ENCODE measurements at places on chromosomes 4 and X. TPM values are rescaled to one million over a fixed set of nuclear protein-coding genes. Genes with fewer than 3 reads are reported as not detected.

The ZMYM3 gene
- 26.9 TPM for total RNA-seq

- ATAC-seq = no peak
Measured at GRCh38 chr4:113024388-113024787, 25.1 kb upstream of the ANK2 start.

The ADH7 gene
- total RNA-seq = not detected

The PNPLA4 gene
- total RNA-seq = 10.5 TPM

The CTAG1B gene
- not detected for total RNA-seq

DNA sequence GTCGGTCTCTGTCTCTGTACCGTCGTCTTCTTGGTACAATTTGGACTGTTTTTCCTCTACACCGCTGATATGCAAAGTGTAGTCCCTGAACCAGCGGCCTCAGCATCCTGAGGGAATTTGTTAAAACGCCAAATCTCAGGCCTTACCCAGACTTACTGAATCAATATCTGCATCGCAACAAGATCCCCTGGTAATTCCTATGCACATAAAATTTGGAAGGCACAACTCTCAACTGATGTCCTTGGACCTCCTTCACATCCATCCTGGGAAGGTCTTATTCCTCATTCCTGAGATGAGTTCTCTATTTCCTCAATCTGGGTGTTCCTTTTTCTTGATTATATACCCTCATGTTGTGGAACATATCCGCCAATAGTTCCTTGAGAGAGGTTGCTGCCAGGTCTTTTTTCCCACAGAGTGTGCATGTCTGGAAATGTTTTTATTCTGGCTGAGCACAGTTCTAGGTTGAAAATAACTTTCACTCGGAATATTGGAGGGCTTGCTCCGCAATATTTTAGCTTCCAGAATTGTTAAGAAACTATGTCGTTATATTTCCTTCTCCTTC is 738 bp upstream of the HPF1 start:
- ATAC-seq = peak; percentile 11

The GATA1 gene
- not detected for total RNA-seq

The WWC2 gene
- 9.6 TPM for total RNA-seq

DNA sequence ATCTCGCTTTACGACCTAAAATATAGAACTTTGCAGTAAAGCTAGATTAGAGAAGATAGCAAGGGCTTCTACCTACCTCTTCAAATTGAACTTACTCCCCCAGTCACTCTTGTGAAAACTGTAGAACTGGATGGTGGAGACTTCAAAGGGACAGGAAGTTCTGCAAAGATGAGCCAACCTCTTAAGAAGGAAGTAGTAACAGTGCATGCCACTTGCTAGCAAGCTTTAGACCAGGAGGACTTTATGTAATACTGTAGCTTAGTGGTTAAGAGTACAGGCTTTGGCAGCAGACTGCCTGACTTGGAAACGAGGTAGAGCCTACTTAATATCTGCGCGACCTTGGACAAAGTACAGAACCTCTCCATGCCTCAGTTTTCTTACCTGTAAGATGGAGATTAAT is 27.5 kb upstream of the VBP1 start:
- ATAC-seq = no peak

GRCh38 chrX:29012867-29013266 is 425.6 kb downstream of the IL1RAPL1 start:
- ATAC-seq = no peak

DNA sequence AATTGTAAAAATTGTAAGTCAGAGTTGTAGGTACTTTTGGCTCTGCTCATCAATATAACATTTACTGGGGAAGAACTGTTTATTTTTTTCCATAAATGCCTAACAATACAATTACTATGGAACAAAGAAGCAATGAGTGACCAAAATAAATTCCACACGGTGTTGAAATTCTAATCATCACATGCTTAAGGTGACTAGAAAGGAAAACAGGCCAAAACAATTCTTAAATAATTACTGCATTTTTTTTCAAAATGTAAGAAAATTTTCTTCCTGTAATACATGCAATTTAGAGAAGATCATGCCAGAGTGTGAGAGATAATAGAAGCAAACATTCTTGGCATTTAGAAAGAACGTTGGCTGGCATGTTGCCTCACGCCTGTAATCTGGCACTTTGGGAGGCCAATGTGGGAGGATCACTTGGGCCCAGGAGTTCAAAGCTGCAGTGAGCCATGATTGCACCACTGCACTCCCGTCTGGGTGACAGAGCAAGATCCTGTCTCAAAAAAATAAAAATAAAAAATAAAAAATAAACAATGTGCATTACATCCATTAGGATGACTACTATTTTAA is 22.5 kb downstream of the C4orf46 start:
- no peak for ATAC-seq

The GLOD5 gene
- not detected for total RNA-seq

DNA sequence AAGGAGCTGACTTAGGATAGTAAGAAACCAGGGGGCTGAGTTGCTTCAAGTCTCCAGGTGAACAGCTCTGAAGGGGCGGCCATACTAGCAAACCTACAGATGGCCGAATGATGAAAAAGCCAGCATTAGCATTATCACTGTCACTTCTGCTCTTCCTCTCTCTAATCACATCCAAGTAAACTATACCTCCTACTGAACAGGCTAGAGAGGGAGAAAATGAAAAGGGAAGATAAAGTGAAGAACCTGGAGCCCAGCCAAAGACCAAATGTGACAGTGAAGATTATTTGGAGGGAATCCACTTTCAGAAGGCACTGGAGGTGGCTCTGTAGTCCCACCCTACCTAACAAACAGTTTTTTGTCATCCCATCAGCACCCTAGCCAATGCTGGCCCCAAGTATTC is 50.4 kb upstream of the PRPS1 start:
- ATAC-seq = no peak

The SPOCK3 gene
- not detected for total RNA-seq

- no peak for ATAC-seq
Measured at GRCh38 chr4:80005863-80006262, 67.2 kb downstream of the ANTXR2 start.

The FAAH2 gene
- 0.56 TPM for total RNA-seq

- no peak for ATAC-seq
Measured at GRCh38 chrX:1023676-1024075, 188.8 kb downstream of the CRLF2 start.

DNA sequence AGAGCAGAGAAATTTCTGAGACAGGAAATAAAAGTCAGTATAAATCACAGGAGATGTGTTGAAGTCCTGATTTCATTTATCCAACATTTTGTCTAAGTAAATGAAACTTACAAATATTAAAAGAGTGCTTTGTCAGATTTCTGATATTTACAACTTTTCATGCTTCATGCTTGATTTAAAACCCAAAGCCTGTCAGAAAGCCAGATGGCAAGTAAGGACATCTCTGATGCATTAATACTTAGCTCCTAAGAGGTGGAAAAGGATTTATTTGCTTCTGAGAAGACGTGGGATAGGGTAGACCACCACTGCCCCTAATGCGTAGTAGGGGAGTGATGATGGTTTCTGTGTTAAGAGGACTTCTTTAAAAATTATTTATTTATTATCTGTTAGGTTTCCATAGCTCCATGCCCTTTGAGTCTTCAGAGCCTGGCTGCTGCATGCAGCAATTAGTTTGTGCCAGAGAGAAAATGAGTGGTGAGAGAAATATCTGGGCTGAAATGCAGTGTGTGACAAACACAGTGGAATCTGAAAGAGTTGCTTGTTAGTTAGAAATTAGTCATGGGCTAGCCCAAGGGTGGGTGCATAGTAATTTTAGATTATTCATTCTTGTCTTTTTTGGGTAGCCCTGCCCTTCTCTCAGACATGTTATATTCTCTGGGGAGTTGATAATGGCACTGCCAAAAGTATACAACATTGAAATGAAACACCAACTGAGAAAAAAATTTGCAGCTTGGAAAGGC is 333.8 kb downstream of the C4orf33 start:
- peak; percentile 96 for ATAC-seq

DNA sequence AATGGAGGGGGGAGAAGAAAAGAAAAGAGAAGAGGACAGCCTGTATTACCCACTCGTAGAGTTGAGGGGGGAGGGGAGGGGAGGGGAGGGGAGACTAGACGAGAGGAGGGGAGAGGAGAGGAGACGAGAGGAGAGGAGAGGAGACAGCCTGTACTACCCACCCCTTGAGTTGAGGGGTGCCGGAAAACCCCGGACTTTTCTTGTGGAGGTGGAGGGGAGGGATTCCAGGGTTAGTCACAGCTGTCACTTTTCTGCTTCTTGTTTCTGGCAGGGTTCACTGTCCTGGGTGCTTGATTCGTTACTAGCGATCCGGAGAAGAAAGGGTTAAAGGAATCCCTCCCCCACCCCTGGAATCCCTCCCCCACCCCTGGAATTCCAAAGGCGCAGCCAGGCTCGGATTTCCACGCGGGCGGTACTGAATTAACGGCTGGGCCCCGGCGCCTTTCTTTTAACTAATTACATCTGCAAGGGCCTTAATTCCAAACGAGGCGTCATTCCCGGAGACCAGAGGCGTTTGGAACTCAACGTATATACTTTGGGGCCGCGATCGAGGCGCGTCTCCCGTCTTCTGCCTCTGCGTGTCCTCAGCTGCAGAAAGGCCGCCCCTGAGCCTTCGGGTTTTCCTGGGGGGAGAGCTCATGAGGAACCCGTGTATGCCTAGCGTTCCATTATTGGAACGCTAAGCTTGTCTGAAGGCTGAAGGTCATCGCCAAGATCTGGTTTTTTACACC is 20.1 kb upstream of the CSF2RA start:
- ATAC-seq = peak; percentile 41

GRCh38 chr4:73396993-73397972 is 6.8 kb upstream of the ALB start:
- ATAC-seq = no peak

The HGFAC gene
- total RNA-seq = not detected

The RP2 gene
- 6.2 TPM for total RNA-seq

The SPANXN4 gene
- not detected for total RNA-seq

The ADGRG2 gene
- 0.60 TPM for total RNA-seq

GRCh38 chr4:78299565-78299972 is 242.4 kb downstream of the FRAS1 start:
- no peak for ATAC-seq

GRCh38 chr4:154073107-154073822 is 284.4 kb upstream of the SFRP2 start:
- ATAC-seq = peak; percentile 92

The PCDH18 gene
- total RNA-seq = 16.7 TPM

The CT47B1 gene
- total RNA-seq = not detected

- ATAC-seq = peak; percentile 54
Measured at GRCh38 chrX:38699696-38700095, 101.6 kb upstream of the MID1IP1 start.

DNA sequence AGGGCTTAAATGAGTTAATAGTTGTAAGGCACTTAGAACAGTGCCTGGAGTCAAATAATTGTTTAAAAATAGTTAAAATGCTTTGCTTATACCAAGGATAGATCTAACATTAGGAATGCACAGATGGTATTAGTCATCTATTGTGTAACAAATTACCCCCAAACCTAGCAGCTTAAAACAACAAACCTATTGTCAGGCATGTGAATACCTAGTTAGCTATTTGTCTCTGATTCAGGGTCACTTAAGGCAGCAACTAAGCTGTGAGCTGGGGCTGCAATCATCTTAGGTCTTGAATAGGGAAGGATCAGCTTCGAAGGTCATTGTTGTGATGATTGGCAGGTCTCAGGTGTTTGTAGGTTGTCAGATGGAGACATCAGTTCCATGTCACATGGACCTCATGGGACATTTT is 42.4 kb upstream of the AGA start:
- no peak for ATAC-seq

- ATAC-seq = no peak
Measured at GRCh38 chr4:26406346-26406975, 83.8 kb downstream of the CCKAR start.

GRCh38 chr4:2462218-2462991 is 6.5 kb upstream of the RNF4 start:
- ATAC-seq = peak; percentile 92

The CXCL13 gene
- total RNA-seq = not detected

The NKAP gene
- total RNA-seq = 7.2 TPM

The TMEM47 gene
- 137 TPM for total RNA-seq

DNA sequence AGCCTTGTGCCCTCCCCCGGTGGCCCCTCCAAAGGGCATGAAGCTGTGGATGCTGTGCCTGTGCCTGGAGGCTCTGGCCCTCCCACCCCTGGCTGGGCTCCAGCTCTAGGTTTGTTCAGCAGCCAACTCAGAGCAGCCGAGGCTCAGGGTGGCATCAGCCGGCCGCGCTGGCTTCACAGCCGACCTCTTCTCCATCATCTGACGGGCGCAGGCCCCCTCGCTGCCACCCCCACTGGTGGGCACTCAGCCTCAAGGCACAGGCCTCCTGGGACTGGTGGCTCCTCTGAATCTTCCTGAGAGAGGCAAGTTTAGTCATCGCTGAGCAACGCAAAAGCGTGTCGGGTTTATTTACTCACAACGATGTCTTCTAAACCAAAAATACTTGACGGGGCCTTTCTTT is 46.0 kb downstream of the PCGF3 start:
- ATAC-seq = peak; percentile 16

GRCh38 chr4:87377816-87378215 is 13.2 kb downstream of the HSD17B11 start:
- ATAC-seq = no peak

- ATAC-seq = peak; percentile 27
Measured at GRCh38 chr4:20506827-20507226, 193.4 kb upstream of the PACRGL start.

DNA sequence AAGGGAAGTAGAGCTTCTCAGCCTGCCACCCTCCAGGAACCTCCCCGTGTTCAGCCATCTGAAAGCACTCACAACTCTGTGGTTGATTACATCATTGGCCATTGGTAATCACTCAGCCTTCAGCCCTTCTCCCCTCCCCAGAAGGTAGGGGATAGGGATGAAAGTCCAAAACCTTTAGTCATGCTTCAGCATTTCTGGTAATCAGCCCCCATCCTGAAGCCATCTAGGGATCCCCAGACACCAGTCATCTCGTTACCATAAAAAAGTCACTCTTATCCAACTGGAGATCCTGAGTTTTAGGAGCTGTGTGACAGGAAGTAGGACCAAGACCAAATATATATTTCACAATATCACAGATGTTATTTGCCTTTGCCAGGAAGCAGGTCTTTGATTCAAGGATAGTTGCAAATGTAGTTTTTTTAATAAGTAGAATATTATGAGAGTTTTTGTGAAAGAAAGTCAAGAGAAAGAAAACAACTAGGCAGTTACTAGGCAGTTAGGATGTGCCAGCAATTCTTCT is 364.6 kb upstream of the NOCT start:
- peak; percentile 57 for ATAC-seq
